Posterior cingulate gyrus (tissue), 11 donors: ENCODE measurements at places on chromosomes 12 and 14.

- DNase-seq, result no peak
These were observed 230.7 kb upstream of the SYT10 start for GRCh38 chr12:33670284-33670683.

DNA sequence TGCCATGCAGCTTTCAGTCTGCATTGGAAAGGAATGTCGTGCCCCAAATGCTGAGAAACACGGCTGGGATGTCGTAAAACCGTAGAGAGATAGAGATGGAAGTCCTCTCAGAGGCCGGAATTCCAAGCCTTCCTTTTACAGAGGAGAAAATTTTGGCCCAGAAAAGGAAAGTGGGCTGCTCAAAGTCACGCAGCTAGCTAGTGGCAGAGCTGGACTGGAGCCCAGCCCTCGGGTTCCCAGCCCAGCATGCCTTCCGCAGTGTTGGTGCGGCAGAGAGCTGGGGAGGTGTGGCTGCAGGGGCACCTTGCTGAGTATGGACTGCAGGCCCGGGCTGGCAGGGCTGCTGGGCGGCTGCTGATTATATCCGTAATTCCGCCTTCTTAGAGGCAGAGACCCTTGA, 50.3 kb downstream of the KCNA1 start:
- peak; percentile 43 for DNase-seq

- DNase-seq, result peak; percentile 84
These were observed 82.2 kb downstream of the ADCK1 start for GRCh38 chr14:77882098-77882497.

GRCh38 chr12:48996794-48997718, 2.1 kb downstream of the DDN start:
- DNase-seq, result peak; percentile 77

GRCh38 chr12:100610666-100611430, 37.4 kb downstream of the GAS2L3 start:
- DNase-seq, result no peak

DNA sequence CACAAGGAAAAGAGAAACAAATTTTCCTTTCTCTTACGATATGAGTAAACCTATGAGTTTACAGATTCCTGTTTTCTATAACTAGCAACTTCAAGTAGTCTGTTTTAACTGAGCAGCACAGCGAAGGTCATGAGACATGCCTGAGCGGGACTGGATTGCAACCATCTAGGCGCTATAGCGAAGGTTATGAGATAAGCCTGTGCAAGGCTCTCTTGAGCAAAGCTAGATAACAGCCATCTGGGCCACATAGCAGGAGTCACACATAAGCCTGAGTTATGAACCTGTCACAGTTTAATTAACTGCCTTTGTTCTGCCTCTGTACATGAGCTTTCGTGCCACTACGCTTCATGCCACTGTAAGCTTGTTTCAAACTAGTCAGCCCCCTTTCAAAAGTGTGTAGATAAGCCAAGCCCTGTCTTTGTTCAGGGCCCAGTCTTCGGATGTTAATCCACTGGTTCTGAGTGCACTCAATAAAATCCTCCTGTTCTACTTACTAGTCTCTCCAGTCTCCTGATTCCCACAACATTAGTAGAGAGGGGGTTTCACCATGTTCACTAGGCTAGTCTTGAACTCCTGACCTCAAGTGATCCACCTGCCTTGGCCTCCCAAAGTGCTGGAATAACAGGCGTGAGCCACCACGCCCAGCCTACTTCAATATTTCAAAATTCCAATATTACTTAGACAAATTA, 47.1 kb downstream of the SEC23A start:
- DNase-seq, result no peak

GRCh38 chr12:83245156-83245555, 558.5 kb downstream of the TMTC2 start:
- no peak for DNase-seq

- DNase-seq, result no peak
These were observed 272.7 kb upstream of the DIO3 start for GRCh38 chr14:101288436-101289229.
